ENCODE measurements at places on chromosomes 12 and 14. TPM values are rescaled to one million over a fixed set of nuclear protein-coding genes. Genes with fewer than 3 reads are reported as not detected.

Gene PGAM5
- polyA plus RNA-seq = 19.1 TPM

Gene TCL1A
- polyA plus RNA-seq = not detected

Gene MGP
- polyA plus RNA-seq = 32.7 TPM

Gene KRT3
- polyA plus RNA-seq = 1.9 TPM

Gene TBC1D30
- polyA plus RNA-seq = 0.18 TPM

Gene LAG3
- polyA plus RNA-seq = 0.88 TPM

Gene SDR9C7
- polyA plus RNA-seq = 9.4 TPM

Gene TMEM106C
- 51.1 TPM for polyA plus RNA-seq

Gene PCED1B
- 1.2 TPM for polyA plus RNA-seq

Gene HSPB8
- 87.9 TPM for polyA plus RNA-seq

Gene AJUBA
- 19.7 TPM for polyA plus RNA-seq

Gene BICDL1
- 34.5 TPM for polyA plus RNA-seq

Gene OR6J1
- not detected for polyA plus RNA-seq

Gene LMNTD1
- not detected for polyA plus RNA-seq

Gene KIF21A
- polyA plus RNA-seq = 15.7 TPM

Gene DAD1
- 243 TPM for polyA plus RNA-seq

Gene MYF5
- polyA plus RNA-seq = not detected

Gene PTGDR
- 0.08 TPM for polyA plus RNA-seq

Gene CNPY2
- 75.3 TPM for polyA plus RNA-seq

Gene SMARCD1
- polyA plus RNA-seq = 9.8 TPM

Gene LIN7A
- polyA plus RNA-seq = 0.16 TPM

Gene C14orf180
- polyA plus RNA-seq = not detected

Gene CARMIL3
- 2.3 TPM for polyA plus RNA-seq

Gene SLC2A14
- polyA plus RNA-seq = not detected

Gene P2RX7
- polyA plus RNA-seq = 1.2 TPM

Gene CLEC2B
- polyA plus RNA-seq = 12.8 TPM

Gene BDKRB2
- 15.1 TPM for polyA plus RNA-seq

Gene CFAP251
- polyA plus RNA-seq = 0.33 TPM

Gene CCDC59
- polyA plus RNA-seq = 40.4 TPM

Gene EML5
- 0.41 TPM for polyA plus RNA-seq

Gene CMA1
- 0.35 TPM for polyA plus RNA-seq

Gene ST8SIA1
- polyA plus RNA-seq = 1.1 TPM

Gene KRT71
- polyA plus RNA-seq = not detected

Gene SMIM41
- polyA plus RNA-seq = 0.22 TPM

Gene AKAP6
- polyA plus RNA-seq = 1.6 TPM

Gene LRRC43
- polyA plus RNA-seq = 0.21 TPM

Gene DDX24
- 58.3 TPM for polyA plus RNA-seq

Gene SERPINA4
- polyA plus RNA-seq = not detected

Gene PTPRB
- 1.5 TPM for polyA plus RNA-seq

Gene LHX5
- not detected for polyA plus RNA-seq

Gene WNT5B
- 13.9 TPM for polyA plus RNA-seq

Gene CLEC4D
- 0.02 TPM for polyA plus RNA-seq

Gene IFI27
- 155 TPM for polyA plus RNA-seq

Gene CAND1
- polyA plus RNA-seq = 12.5 TPM

Measured in esophagus (tissue), 2 donors.